CD4-positive, alpha-beta T cell treated with Interleukin-2 at 100 ng/mL for 4 hours (primary cell): ENCODE measurements at places on chromosomes 7 and 10.

DNA sequence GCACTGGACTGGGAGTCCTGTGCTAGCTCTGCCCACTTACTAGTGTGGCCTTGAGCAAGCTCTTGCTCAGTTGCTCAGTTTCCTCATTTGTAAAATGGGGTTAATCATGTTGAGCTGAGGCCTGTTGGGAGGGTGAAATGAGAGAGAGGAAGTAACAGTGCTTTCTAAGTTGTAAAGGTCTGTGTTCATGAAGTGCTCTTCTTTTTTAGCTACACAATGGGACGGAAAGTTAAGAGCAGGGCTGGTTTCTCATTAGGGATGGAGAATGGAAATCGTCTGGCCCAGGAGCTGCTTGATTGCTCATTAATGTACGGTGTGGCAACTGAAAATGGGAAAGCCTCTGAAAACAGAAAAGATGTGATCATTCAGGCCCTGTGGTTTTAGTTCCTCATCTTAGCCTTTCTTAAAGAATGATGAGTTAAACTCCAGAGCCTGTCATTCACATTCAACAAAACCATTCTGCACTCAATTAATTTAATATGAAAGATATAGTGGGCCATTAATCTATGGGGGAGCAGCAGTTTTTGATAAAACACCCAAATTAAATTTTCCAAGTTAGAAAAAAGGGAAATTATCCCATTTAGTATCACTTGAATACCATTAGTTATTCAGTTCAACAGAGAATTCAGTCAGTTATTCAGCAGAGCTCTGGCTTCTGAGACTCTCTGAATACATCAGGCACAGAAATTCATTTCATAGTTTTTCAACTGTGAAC lies 60.5 kb downstream of the SH2D4B start:
- DNase-seq = no peak

GRCh38 chr7:137390076-137390475 lies 46.5 kb upstream of the PTN start:
- no peak for DNase-seq

- DNase-seq = no peak
These were observed 37.1 kb upstream of the ZNF32 start for GRCh38 chr10:43685744-43686143.

DNA sequence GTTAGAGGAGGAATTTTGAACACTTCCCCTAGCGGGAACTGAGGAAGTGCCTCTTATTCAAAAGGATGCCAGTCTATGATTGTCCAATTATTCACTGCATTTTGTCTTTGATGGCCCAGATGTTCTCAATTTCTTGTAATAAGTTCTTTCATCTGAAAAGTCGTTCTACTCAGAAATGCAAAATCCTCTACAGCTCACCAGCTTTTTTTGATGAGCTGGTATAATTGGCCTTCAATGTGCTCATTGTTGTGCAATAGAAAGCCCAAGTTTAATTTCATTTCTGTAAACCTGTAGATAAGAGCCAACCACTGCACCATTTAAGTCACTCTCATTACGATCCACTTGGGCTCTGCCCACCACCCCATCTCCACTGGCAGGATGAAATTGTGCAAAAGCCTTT lies 978.7 kb upstream of the AUTS2 start:
- DNase-seq = no peak

DNA sequence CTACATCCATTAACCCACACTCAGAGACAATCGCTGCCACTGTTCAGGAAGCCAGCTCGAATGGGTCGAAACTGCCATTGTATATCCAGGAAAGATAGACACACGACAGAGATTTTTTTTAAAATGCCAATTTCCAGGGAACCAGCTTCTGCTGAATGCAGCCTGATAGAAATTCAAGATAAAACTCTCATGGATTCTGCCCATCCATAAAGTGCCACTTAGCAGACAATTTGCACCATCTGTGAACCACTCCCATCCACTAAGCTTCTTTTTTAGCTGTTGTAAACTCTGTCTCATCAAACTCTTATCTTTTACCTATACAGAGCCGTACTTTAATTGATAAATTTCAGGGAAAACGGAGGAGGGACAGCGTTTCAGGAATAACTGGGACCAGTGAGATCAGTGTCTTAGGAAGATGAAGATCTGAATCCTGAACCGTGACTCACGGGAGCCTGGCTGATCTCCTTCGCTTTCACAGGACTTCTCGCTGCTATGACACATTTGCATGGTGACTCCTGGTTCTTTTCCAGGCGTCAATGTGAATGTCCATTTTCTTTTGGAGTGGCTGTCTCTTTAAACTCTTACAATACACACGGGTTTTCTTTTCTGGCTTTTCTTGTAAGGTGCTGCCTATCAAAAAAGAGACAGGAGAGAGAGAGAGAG lies 103.4 kb downstream of the FAM204A start:
- no peak for DNase-seq

- no peak for DNase-seq
These were observed 57.3 kb downstream of the FAM53B start for GRCh38 chr10:124686707-124687376.

- no peak for DNase-seq
These were observed 180.6 kb downstream of the CHCHD3 start for GRCh38 chr7:132901241-132901640.

DNA sequence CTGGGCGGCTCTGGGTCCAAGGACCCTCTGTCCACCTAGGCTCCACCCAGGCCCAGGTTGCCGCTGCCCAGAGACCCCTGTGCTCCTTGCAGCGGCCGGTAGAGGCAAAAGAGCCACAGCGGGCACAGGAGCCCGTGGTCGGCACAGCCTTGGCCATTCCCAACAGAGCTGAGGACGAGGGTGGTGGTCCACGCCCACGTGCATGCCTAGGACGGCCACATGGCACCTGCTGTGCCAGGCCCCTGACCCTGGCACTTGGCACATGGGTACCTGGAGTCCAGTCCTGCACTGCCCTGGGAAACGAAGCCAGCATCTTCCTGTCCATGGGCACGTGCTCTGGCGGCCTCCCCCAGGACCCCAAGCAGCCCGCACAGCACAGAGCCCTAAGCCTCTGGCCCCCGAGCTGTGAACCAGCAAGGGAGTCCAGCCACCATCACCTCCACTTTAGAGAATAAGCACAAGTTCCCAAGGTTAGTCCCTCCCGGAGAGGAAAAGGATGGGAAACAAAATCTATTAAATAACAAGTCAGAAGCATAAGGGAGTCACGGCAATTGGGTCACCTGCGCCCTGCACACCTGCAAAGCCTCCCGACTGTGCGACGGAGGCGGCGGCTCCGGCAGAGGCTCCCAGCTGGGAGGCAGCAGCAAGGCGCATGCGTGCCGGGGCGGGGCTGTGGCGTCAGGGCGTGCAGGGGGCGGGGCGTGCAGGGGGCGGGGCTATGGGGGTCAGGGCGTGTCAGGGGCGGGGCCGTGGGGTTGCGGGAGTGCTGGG lies 59.1 kb downstream of the STK32C start:
- DNase-seq = peak; percentile 18

DNA sequence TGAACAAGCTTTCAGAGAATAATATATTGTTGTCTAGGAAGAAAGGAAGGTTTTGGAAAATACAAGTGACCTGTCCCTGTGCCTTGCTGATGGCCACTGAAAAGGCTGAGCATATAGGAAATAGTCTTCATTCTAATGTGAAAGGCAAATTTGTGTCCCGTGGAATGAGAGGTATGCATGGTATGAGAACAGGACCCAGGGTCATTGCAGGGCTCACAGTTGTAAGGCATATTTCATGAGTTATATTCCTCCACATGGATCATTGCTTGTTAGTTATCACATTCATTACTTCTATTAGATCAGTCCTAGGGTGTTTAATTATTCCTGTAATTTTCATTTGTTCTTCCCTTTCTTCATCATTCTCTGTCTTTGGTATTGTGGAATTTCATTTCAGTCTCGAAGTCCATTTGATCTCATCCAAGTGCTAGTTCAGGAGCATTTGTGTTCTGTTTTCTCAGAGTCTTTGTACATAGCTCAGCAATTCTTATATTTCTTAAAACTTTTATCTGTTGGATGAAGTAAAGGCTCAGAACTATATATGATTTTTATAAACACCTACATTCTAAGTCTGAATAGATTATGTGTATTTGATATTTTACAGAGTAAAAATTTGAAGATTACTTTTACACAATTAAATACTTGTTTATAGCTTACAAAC lies 39.4 kb upstream of the ARHGAP21 start:
- no peak for DNase-seq

- no peak for DNase-seq
These were observed 36.9 kb downstream of the ZNRF2 start for GRCh38 chr7:30321089-30321881.

GRCh38 chr7:102064361-102065025 lies 222.2 kb upstream of the SH2B2 start:
- peak; percentile 3 for DNase-seq

DNA sequence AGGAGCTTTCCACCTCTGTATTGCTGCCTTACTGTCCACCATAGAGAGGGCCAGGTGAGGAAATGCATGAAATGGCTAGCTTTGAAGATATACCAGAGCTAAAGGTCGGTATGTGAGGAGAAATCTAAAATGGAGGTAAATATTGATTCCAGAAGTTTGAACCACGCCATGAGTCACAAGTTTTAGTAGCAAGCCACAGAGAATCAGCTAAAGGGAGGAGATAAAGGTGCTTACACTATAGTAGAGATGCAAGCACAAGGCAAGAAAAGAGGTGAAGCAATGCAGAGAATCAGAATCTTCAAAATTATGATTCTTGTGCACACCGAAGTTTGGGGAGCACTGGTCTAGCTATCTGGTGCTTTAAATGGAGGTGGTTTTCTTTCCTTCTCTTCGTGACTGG lies 3.0 kb upstream of the GSAP start:
- DNase-seq = no peak

DNA sequence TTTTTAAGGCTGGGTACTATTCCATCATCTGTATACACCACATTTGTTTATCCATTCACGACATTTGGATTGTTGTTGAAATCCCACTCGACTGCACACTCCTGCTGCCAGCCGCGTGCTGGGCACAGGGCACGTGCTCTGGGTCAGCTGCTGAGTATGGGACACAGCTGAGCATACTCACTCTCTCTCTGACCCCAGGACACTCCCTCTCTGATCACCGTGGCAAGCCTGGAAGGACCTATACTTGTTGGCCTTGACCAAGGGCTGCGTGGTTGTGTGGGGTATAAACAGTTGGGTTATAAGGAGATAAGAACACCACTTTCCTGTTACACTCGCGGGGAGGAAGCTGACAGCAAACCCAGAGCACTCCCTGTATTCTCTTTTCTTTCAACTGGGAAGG lies 153.0 kb upstream of the RHEB start:
- DNase-seq = no peak

DNA sequence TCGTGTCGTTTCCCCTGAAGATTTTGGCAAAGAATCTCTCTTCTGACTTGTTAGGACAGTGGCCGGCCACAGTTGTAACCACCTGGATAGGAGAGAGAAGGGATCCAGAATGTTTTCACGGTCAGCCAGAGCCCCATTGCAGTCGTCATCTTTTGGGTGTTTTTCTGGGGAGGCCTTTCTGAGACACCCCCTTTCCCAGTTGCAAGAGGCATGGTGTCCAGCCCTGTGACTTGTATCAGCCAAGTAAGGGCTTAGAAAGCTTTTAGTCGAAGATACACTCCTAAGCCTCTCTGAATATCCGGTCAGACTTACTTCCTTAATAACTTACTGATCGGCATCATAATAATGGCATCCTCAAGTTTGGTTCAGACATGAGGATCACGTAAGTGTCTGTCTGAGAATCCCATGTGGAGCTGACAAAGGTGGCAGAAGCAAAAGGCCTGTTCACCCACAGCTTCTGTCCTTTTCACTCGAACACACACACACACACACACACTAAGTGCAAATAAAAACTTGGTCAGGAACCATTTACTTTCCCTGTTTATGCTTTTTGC lies 435.7 kb upstream of the GALNT17 start:
- DNase-seq = no peak

- no peak for DNase-seq
These were observed 193.7 kb upstream of the CSTF2T start for GRCh38 chr10:51892965-51893658.

- DNase-seq = no peak
These were observed 51.0 kb downstream of the HHEX start for GRCh38 chr10:92740762-92741161.

DNA sequence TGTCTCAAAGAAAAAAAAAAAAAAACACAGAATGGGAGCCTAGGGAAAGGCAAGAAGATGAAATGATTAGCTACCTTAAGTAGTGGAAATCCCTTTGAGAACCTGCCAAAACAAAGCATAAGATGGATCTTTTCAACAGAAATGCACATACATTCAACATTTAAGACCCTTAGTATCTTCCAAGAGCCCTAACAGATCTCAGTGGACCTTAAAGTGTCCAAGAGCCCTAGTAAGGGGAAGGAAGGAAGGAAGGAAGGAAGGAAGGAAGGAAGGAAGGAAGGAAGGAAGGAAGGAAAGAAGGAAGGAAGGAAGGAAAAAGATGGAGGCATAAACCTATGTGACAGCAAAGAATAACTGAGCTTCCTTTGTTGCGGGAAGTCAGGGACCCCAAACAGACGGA lies 11.6 kb upstream of the MACROH2A2 start:
- DNase-seq = no peak

DNA sequence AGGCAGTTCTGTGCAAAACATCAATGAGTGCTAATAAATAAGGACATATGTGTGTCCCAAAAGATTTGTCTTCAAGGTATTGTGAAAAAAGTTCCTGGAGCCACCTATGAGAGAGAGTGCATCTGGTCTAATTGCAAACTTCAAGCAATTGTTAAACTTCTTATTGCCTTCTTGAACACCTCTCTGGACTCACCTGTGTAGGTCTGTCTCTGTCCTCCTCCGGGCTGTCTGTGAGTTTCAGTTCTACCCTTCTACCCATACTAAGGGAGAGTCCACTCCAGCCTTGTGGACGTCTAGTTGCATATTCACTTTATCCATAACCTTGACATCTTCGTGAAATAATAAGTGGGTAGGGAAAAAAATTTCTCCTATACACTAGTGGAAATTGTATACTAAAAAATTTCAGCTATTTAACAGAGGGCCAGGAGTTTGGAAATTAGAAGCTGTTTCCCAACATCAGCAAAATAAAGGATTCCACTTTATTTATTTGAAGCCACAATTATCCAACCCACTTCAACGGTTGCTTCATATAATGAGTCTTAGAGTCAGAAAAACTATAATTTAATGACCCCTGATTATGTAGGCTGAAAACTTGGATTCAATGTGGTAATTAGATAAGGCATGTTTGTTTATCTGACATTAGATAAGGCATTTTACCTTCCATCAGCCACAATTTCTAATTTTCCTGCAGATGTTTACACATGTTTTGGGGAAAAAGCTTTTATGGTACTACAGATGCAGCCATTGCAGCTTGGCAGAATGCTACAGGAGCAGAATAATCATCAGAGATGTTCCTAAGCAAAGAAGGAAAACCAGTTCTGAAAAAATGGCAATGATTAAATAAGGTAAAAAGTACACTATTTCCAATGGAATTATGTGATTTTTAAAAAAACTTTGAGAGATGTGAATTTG lies 150.8 kb upstream of the FAM3C start:
- DNase-seq = no peak

DNA sequence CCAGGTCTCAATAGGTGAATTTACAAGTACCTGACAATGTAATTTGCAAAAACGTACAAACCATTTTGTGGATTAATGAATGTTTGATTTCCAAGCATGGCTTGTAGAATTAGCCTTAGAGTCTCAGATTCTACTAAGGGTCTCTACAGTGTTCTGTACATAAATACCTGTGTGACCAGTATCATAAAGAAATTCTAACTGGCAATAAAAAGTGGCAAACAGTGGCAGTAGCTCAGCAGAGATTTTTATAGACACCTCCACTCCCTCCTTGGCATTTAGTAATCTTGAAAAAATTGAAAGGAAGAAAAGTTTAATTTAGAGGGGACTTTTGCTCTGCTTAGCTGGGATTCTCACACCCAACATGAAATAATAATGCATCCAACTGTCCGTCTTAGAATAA lies 220.8 kb downstream of the POU6F2 start:
- no peak for DNase-seq
